Activated CD4-positive, alpha-beta T cell treated with anti-CD3 and anti-CD28 coated beads for 4 hours (primary cell): ENCODE measurements at places on chromosomes 5 and 9.

DNA sequence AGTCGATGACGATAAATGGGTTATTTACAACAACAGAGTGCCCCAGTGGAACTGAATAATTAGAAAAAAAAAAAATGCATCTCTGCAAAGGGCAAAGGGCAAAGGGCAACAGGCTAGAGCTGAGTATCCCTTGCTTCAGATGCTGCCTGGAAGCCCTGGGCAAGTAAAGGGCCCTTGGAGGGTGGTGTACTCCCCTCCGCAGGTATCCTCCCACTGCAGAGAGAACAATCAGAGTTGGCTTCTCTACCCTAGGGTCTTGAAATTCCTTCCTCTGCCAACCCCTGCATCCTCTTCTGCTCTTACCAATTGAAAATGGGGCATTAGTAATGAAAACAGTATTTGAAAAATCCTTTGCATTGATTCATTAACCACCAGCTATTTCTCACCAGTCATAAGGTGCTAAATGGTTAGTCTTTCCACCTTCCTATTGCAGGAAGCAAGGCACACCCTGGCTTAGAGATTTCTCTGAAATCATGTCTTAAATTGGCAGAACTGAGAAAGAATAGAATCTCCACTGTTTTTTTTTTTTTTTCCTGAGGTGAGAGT is 122.6 kb downstream of the SEMA6A start:
- no peak for DNase-seq

DNA sequence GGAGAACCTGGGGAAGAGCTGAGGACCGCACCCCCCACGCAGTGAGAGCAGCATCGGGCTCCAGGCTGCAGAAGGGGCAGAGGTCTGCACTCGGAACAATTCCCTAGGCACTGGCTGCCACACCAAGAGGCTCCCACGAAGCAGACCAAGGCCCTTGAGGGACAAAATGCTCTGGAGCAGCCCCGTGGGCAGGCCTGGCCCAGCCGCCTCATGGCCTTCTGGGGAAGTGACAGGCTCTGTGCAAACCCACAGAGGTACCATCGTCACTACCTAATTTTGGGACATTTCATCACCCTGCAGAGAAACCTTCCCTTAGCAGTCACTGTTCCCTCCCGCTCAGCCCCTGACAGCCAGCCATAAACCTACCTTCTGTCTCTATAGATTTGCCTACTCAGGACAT is 15.9 kb downstream of the FBXW5 start:
- DNase-seq = no peak

- no peak for DNase-seq
Measured at GRCh38 chr5:157828105-157828943, 30.6 kb downstream of the CLINT1 start.

DNA sequence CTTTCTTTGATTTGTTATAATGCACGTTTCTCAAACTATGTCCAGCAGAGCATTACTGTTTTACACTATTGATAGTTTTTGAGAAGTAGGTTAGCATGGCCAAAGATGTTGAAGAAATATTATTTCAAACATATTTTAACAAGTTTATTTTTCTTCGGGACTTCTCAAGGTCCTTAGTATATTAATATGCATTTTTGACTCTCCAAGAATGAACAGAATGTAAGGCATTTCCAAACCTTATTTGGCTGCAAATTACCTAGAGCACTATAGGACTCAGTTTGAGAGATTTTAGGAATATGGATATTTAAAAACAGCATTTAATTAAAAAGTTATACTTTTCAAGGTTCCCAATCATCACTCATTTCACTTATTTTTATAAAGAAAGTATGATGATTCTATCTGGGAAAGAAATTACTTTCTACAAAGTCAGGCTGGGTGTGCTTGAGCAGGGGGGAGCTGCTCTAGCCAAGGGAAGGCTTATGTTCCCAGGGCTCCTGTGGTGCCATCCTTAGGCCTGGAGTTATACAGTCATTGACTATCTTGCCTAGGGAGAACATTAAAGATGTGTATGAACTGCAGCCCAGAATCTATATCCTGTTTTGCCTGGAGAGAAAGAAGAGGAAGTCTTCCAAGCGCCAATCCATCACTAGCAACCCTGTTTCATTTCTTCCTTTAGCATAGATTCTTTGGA is 27.6 kb upstream of the NREP start:
- no peak for DNase-seq

DNA sequence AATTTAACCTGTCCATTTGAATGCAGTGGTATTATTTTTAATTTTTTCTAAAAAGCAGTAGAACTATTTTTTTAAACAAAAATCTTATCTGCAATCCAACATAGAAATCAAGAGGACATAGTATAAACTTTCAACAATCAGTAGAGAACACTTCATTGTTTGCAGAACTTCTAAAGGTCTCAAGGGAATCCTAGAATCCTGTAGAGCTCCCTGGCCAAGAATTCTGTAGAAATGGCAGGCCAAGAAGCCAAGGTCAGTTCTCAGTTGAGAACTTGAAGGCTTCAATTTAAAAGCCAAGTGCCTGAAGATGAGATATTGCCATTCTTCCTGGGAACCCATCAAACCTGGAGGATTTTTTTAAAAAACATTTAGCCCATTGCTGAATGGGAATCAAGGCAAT is 199.2 kb upstream of the KLF4 start:
- no peak for DNase-seq

GRCh38 chr9:121260457-121261106 is 7.4 kb upstream of the GSN start:
- no peak for DNase-seq

DNA sequence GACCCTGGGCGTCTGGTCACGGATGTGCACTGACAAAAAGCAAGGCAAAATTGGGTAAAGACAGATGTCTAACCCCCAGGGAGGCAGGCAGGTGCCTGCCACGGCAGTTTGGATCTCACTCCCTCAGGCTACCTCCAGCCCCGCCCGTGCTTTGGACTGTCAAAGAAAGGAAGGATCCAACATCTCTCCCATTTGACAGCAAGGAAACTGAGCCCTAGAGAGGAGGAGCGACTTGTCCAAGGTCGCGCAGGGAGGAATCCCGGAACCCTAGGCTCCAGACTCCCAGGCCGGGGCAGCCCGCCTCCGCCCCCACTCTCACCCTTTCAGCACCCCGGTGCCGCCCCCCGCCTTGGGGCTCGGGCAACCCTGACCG is 376 bp downstream of the GOLGA1 start:
- DNase-seq = no peak

- no peak for DNase-seq
Measured at GRCh38 chr5:4785971-4786370, 354.2 kb upstream of the ADAMTS16 start.

DNA sequence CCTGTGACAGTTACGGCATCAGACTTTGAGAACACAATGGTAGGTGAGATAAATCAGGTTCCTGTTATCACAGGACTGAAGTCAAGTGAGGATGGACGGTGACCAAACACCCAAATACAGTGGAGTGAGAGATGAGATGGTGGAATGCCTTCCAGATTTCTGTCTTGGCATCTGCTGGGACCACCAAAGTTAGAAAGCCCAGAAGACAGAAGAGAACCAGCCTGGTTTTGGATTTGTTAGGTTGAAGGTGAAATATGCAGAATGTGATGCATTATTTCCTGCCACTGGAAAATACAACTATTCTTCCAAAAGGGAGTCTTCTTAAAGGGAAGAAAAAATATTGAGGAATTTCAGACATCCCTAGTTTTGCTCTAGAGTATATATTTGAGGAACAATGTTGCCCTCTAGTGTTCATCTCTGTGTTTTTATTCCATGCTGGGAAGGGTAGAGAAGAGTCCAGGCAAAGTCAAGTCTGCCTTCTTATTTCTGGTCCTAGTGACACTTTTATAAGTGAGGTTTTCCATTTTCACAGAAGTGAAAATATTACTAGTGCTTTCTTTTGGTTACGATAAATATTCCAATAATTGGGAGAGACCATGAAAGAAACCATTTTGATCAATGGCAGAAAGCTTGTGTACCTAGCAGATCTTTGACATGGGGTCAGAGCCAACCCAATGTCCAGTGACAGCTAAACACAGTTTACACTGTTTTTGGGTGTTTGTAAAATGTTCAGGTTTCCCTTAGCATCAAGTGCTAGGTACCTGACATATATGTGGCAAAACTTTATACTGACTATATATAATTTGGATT is 142.3 kb upstream of the ANKH start:
- no peak for DNase-seq

GRCh38 chr5:73135021-73135420 is 14.6 kb downstream of the TMEM171 start:
- DNase-seq = no peak

- DNase-seq = no peak
Measured at GRCh38 chr5:31470608-31471007, 61.3 kb downstream of the DROSHA start.

GRCh38 chr5:2817031-2817603 is 65.6 kb upstream of the IRX2 start:
- DNase-seq = no peak

DNA sequence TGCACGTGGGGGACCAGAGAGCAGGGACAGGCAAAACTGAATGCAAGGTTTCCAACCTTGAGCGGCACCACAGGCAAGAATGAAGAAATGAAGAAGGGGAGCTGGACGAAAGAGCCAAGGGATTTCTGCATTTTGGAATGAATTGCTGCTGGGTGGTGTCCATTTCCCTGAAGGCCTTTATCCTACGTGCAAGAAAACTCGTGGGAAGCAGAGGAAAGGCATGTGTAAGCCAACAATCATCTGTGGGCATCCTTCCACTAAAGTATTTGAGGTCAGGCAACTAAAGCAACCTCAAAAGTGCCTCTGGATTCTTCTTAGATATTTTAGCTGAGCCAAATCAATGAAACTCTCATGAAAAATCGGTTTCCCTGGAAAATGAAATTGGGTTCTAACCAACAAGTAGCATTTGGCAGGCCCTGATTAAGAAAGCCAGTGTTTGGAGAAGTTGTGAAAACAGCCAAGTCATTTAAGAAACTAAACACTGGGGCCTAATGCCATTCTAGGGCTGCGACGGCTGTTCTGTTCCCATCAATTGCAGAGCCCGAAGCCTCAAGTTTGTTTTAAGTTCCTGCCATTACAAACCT is 4.7 kb upstream of the TGFBI start:
- no peak for DNase-seq

- no peak for DNase-seq
Measured at GRCh38 chr5:150510460-150511263, 2.7 kb downstream of the NDST1 start.

DNA sequence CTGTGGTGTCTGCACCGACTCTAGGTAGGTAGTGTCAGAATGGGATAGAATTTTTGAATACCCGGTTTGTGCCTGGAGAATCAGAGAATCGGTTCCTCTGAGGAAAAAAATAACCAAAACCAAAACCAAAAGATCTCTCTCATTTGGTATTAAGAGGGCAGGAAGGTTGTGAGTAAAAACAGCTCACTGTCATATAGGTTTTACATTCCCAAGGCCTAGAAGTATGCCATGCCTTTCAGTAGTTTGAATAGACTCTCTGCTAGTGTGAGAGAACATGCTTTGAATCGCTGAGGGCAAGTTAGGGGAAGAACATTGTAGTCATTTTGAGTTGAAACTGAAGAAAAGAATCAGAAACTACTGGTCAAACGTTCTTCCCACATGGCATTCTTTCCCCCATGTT is 411.4 kb upstream of the CD180 start:
- DNase-seq = no peak
